ENCODE measurements at places on chromosomes 4 and X.

- no peak for DNase-seq
Observed at GRCh38 chr4:38762560-38762959, 20.2 kb downstream of the TLR10 start.

GRCh38 chr4:157889788-157890187 lies 283.0 kb downstream of the GASK1B start:
- no peak for DNase-seq

GRCh38 chr4:110735686-110736085 lies 112.8 kb upstream of the PITX2 start:
- no peak for DNase-seq

GRCh38 chr4:58144721-58145120 lies 1034.5 kb upstream of the IGFBP7 start:
- no peak for DNase-seq

GRCh38 chrX:153933748-153934147 lies 1.1 kb downstream of the NAA10 start:
- no peak for DNase-seq

DNA sequence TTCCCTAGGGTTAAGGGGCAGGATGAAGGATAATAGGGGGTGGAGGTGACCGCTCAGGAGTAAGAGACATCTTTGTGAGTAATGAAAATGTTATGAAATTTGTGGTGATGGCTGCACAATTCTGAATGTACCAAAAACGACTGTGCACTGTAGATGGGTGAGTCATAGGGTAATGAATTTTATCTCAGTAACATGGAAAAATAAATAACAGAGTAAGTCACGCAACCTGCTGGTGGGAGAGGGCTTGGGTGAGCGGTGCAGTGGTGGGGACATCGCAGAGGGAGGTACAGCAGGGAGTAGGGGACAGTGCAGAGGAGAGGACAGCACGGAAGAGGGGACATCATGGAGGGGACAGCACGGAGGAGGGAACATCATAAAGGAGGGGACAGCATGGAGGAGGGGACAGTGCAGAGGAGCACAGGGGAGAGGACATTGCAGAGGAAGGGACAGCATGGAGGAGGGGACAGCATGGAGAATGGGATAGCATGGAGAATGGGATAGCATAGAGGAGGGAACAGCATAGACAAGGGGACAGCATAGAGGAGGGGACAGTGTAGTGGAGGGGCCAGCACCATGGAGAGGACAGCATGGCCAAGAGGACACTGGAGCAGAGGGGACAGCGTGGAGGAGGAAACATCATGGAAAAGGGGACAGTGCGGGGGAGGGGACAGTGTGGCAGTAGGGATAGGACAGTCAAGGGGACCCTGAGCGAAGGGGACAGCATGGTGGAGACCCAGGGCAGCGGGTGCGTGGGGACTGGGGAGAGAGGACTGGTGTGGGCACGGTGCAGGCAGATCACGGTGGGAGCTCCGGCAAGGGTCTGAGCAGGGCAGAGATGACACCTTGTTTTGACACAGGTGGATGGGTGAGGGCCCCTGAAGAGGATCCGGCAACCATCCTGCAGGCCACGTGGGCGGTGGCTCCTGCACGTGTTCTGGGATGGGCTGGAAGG lies 68.5 kb upstream of the MXD4 start:
- DNase-seq = no peak

DNA sequence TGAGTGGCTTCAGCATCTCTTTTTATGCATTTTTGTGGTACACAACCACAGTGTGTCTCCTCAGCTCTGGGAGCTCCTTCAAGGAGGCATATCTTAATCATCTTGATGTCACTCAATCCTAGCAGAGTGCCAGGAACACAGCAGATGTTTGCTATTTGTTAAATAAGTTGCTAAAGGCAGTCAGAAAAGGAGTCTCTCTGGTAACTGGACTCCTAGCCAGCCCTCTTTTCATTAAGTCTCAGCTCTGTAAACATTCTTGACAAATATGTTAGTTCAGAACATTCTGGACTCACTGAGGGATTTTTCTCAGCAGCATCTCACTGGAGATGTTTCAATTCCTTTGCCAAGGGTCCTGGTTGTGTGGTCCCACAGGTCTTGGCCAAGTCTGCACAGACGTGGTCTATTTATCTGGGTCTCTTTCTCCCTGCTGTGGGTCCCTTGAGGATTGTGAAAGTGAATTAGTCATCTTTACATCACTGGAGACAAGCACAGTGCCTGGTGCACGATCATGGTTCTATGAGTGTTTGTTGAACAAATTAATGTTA lies 20.3 kb upstream of the FAM9C start:
- DNase-seq = no peak
